ENCODE measurements at places on chromosomes 2 and 18.

- DNase-seq, result no peak
Observed at GRCh38 chr18:46190667-46191066, 86.5 kb downstream of the HAUS1 start.

- DNase-seq, result no peak
Observed at GRCh38 chr2:84857566-84857965, 23.3 kb downstream of the TRABD2A start.

GRCh38 chr2:160224060-160224459, 24.0 kb upstream of the ITGB6 start:
- no peak for DNase-seq

DNA sequence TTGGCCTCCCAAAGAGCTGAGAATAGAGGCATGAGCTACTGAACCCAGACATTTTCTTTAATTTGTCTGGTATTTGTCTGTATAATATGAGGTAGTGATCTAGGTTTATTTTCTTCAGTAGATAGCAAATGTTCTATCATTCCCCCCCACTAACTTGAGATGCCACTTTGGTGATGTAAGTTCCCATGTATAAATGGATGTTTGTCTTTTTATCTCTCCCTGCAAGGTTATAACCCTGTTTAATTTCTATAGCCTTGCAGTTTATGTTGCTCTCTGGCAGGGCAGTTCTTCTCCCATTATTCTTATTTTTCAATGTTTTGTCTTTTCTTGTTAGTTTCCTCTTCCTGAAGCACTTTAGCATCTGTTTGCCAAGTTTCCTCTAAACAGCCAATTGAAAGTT, 39.1 kb upstream of the MAP4K4 start:
- no peak for DNase-seq

GRCh38 chr18:35688757-35689156, 107.2 kb downstream of the GALNT1 start:
- no peak for DNase-seq

GRCh38 chr2:102601730-102602129, 17.6 kb upstream of the SLC9A2 start:
- DNase-seq, result no peak

DNA sequence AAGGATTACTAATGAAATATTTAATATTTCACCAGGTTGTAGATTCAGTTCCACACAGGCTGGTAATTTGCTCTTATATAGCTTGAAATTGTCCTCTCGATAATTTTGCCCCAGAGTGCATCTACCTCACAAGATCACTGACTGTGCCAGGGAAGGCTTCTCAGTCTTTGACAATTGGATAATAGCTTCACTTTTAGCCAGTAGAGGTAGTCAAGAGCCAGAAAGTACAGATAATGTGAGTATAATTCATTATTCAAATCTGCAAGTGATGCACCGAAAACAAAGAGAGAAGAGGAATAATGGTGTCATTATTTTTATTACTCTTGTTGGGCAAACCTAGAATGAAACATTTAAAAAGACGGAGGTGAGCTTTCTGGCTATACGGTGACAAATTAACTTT, 292.8 kb downstream of the EN1 start:
- no peak for DNase-seq

DNA sequence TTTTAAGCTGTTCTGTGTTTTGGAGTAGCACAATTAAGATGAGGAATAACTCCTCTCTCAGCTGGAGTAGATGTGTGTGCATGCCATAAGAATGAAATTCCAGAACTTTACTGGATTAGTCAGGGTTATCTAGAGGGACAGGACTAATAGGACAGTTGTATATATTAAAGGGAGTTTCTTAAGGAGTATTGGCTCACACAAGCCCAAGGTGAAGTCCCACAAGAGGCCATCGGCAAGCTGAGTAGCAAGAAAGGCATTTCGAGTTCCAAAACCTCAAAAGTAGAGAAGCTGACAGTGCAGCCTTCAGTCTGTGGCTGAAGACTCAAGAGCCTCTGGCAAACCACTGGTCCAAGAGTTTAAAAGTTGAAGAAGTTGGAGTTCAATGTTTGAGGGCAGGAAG, 113.7 kb downstream of the RIT2 start:
- DNase-seq, result no peak

- DNase-seq, result no peak
Observed at GRCh38 chr2:70247364-70248180, 856 bp downstream of the TIA1 start.

- no peak for DNase-seq
Observed at GRCh38 chr2:206255003-206255402, 19.5 kb upstream of the ZDBF2 start.
